ENCODE measurements at places on chromosomes 13 and 19.
A peak's percentile ranks its signal among the peaks of the same experiment; 100 is the strongest.

- no peak for DNase-seq
Measured at GRCh38 chr13:44732503-44733098, 156.5 kb upstream of the TSC22D1 start.

GRCh38 chr19:33462112-33462791 lies 59.3 kb downstream of the PEPD start:
- DNase-seq, result no peak

- DNase-seq, result peak; percentile 69
Measured at GRCh38 chr13:36420437-36420891, 11.8 kb upstream of the CCNA1 start.

GRCh38 chr19:48806818-48807589 lies 3.8 kb downstream of the BCAT2 start:
- no peak for DNase-seq

DNA sequence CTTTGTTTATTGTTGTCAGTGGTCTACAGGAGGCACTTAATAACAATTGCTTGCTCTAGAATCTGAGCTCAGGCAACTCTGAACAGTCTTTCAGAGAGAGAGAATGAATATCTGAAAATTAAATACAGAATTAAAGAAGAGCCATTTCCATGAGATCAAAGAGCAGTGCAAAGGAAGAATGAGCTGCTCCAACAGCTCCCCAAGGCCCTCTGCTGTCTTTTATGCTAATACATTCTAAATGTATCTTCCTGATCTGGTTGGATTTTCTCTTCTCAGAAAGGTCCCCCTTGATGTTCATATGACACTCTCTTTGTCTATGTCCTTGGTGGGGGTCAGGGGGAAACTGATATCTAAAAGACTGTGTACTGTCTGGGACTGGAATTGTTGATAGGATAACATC lies 1029.6 kb downstream of the PCDH9 start:
- DNase-seq, result no peak

DNA sequence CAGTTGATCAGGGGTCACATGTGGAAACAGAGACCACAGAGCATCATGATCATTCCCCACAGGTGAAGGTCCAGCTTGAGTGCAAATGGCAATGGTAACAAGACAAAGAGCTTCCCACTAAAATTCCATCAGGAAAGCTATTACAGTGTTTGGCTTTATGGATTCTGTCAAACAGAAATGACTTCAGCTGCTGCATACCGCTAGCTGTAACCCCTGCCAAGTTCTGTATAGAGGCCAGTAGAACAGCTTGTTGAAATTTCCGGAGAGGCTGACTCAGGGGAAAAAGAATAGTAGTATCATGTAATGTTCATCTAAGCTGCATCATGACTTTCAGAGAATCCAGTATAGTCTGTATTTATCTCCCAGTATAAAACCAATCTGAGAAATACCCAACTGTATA lies 1704.7 kb downstream of the SLITRK5 start:
- no peak for DNase-seq

All from adrenal gland (tissue), 19 donors.